Kidney glomerular epithelial cell (primary cell): ENCODE measurements at places on chromosomes 6 and 20.

DNA sequence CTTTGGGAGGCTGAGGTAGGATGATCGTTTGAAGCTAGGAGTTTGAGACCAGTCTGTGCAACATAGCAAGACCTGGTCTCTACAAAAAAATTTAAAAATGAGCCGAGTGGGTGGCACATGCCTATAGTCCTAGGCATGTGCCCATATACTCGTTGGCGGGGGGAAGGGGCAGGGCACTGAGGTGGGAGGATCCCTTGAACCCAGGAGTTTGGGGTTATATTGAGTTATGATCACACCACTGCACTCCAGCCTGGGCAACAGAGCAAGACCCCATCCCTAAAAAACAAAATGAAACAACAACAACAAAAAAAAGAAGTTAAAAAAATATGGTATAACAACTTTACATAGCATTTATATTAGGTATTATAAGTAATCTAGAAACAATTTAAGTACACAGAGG lies 47.8 kb downstream of the LHFPL5 start:
- DNase-seq = no peak

- no peak for DNase-seq
Observed at GRCh38 chr6:160035693-160036330, 66.9 kb downstream of the IGF2R start.

GRCh38 chr6:2378891-2379652 lies 133.7 kb upstream of the GMDS start:
- DNase-seq = peak; percentile 14

GRCh38 chr6:84768442-84769174 lies 4.2 kb upstream of the TBX18 start:
- no peak for DNase-seq

DNA sequence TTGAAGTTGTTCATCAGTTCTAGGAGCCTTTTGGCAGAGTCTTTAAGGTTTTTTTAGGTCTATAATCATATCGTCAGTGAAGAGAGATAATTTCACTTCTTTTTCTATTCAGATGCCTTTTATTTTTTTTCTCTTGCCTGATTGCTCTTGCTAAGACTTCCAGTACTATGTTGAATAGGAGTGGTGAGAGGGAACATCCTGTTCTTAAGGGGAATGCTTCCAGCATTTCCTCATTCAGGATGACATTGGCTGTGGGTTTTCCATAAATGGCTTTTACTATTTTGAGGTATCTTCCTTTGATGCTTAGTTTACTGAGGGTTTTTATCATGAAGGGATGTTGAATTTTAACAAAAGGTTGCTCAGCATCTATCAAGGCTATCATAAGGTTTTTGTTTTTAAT lies 109.5 kb downstream of the CLVS2 start:
- DNase-seq = no peak

DNA sequence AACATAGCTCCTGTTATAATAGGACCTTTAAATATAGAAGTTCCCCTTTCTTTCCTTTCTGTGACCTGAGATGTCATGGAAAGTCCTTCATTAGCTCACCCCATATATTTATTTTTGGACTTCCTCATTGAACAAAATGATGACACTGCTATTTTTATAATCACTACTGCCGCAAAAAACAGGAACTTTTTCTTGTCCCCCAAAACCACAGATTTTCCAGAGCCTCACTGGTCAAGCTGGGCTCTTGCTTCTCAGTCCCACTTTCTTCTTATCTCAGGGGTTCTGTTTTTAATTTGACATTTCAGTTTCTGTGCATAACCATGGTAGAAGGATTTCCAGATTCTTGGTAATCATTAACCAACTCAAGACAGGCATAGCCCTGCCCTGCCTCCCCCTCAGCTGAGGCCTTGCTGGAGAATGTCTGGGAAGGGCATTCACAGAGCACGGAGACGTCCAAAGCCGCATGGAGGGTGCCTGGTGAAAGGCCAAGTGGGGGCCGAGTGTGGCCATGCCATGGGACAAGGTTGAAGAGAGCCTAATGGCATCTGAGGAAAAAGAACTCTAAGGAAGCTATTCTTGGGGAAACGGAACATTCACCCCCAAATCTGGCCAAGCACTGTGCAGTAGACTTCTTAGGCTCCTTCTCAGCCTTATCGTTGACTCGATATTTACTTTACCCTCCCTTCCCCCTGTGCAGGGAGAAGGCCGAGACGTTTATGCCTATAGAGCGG lies 73.7 kb downstream of the EDN1 start:
- DNase-seq = peak; percentile 93
